ENCODE measurements at places on chromosomes 2 and 18. TPM values are rescaled to one million over a fixed set of nuclear protein-coding genes. Genes with fewer than 3 reads are reported as not detected.

KCNJ3 gene
- not detected for total RNA-seq

CFAP221 gene
- total RNA-seq = not detected

HSBP1L1 gene
- total RNA-seq = 13.2 TPM

SPATS2L gene
- 141 TPM for total RNA-seq

OR6B2 gene
- not detected for total RNA-seq

AQP12A gene
- not detected for total RNA-seq

GKN1 gene
- total RNA-seq = 0.48 TPM

NGEF gene
- 16.5 TPM for total RNA-seq

ASB18 gene
- total RNA-seq = not detected

RPL31 gene
- total RNA-seq = 2,259 TPM

PRKAG3 gene
- total RNA-seq = not detected

DIPK1C gene
- total RNA-seq = not detected

POMC gene
- total RNA-seq = not detected

GAD1 gene
- total RNA-seq = 0.54 TPM

UPP2 gene
- not detected for total RNA-seq

ALPG gene
- total RNA-seq = 0.22 TPM

RUFY4 gene
- not detected for total RNA-seq

FAM110C gene
- 0.06 TPM for total RNA-seq

MAPRE3 gene
- 12.3 TPM for total RNA-seq

PLGLB2 gene
- 0.16 TPM for total RNA-seq

LHCGR gene
- not detected for total RNA-seq

HTR2B gene
- total RNA-seq = not detected

ORMDL1 gene
- total RNA-seq = 45.8 TPM

COL4A4 gene
- total RNA-seq = 1.0 TPM

SNED1 gene
- 0.84 TPM for total RNA-seq

FSHR gene
- 0.07 TPM for total RNA-seq

TRIM43 gene
- total RNA-seq = not detected

VPS54 gene
- total RNA-seq = 16.3 TPM

SGO2 gene
- 13.4 TPM for total RNA-seq

TXNDC9 gene
- 50.3 TPM for total RNA-seq

RPIA gene
- 29.5 TPM for total RNA-seq

NYAP2 gene
- total RNA-seq = not detected

DPYSL5 gene
- total RNA-seq = 4.0 TPM

ADRA2B gene
- 0.06 TPM for total RNA-seq

CYP27A1 gene
- total RNA-seq = 0.10 TPM

FBXO15 gene
- total RNA-seq = 1.6 TPM

GRHL1 gene
- 1.2 TPM for total RNA-seq

WNT10A gene
- total RNA-seq = not detected

TNFAIP6 gene
- 1.3 TPM for total RNA-seq

ZNF521 gene
- total RNA-seq = not detected

PFN4 gene
- total RNA-seq = 1.5 TPM

DNAJC5G gene
- not detected for total RNA-seq

TUBB6 gene
- 196 TPM for total RNA-seq

SIX3 gene
- 0.32 TPM for total RNA-seq

NCKAP5 gene
- 0.96 TPM for total RNA-seq

LINC00305 gene
- total RNA-seq = not detected

HAAO gene
- total RNA-seq = not detected

LYG1 gene
- total RNA-seq = 1.3 TPM

PAIP2B gene
- 0.23 TPM for total RNA-seq

CDH2 gene
- 46.9 TPM for total RNA-seq

C2orf66 gene
- 0.19 TPM for total RNA-seq
